ENCODE measurements at places on chromosomes 7 and 10. TPM values are rescaled to one million over a fixed set of nuclear protein-coding genes. Genes with fewer than 3 reads are reported as not detected.

- no peak for DNase-seq
Observed at GRCh38 chr10:74753442-74754211, 72.8 kb upstream of the KAT6B start.

DNA sequence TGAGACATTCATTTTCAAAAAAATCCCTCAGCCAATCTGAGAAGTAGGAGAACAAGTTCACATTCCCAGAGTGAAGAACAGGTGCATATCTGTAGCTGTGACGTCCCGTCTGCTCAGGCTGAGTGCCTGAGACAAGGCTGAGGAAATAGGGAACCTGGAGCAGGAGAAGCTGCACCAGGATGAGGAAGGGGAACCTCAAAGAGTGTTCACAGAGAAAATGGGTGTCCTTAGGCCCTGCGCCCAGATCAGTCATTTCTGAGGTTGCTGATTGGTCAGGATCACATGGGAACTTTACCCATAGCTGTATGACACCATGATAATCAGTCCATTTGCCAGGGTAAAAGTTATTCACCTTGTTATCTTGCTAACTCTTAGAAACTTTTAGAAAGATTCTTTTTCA lies 34.2 kb upstream of the TARP start:
- no peak for DNase-seq

GRCh38 chr10:131532291-131532690 lies 220.8 kb upstream of the TCERG1L start:
- DNase-seq: no peak

GRCh38 chr7:739983-740942 lies 13.2 kb upstream of the PRKAR1B start:
- no peak for DNase-seq

DNA sequence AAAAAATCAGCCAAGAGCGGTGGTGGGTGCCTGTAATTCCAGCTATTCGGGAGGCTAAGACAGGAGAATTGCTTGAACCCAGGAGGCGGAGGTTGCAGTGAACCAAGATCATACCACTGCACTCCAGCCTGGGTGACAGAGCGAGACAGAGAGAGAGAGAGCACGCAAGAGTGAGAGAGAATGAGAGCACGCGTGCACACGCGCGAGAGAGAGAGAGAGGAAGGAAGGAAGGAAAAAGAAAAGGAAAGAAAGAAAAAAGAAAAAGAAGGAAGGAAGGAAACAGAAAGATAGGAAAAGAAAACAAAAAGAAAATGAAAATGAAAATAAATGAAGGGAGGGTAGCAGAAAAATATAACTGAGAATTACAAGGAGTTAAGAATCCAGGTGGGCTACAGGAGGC lies 82.7 kb downstream of the SVOPL start:
- no peak for DNase-seq

- DNase-seq: peak; percentile 46
Observed at GRCh38 chr7:29113384-29114102, 32.8 kb downstream of the CPVL start.

GRCh38 chr7:153832160-153832559 lies 220.0 kb upstream of the DPP6 start:
- DNase-seq: no peak

The CEP55 gene
- polyA plus RNA-seq: 13.8 TPM

The GIMAP1 gene
- 10.0 TPM for polyA plus RNA-seq

The TOMM7 gene
- polyA plus RNA-seq: 528 TPM

The FAM25A gene
- not detected for polyA plus RNA-seq

The PRLHR gene
- polyA plus RNA-seq: not detected

Data from endothelial cell of umbilical vein (primary cell).